ENCODE measurements at places on chromosomes 7 and 10.

GRCh38 chr7:143255564-143255963 lies 7.7 kb upstream of the GSTK1 start:
- DNase-seq = no peak

DNA sequence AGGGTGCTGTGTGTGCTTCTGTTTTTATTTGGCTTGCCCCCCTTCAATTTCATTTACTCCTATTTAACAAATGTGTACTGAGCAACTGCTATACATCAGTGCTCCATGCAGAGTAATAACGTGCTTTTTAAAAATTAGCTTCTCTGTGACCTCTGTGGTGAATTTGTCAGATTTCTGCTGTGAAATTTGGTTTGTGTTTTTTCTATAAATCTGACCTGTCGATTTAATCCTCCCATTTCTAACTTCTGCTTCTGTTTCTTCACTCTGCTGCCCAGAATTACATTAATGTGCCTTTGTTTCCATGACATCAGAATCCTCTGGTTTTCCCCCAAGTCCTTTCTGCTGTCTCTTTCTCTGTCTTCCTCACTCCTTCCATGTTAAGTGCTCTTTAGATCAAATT lies 123.8 kb upstream of the CACNA2D1 start:
- DNase-seq = no peak

GRCh38 chr7:193481-194251 lies 1.3 kb downstream of the FAM20C start:
- no peak for DNase-seq

GRCh38 chr7:29854257-29854938 lies 48.1 kb downstream of the WIPF3 start:
- no peak for DNase-seq

DNA sequence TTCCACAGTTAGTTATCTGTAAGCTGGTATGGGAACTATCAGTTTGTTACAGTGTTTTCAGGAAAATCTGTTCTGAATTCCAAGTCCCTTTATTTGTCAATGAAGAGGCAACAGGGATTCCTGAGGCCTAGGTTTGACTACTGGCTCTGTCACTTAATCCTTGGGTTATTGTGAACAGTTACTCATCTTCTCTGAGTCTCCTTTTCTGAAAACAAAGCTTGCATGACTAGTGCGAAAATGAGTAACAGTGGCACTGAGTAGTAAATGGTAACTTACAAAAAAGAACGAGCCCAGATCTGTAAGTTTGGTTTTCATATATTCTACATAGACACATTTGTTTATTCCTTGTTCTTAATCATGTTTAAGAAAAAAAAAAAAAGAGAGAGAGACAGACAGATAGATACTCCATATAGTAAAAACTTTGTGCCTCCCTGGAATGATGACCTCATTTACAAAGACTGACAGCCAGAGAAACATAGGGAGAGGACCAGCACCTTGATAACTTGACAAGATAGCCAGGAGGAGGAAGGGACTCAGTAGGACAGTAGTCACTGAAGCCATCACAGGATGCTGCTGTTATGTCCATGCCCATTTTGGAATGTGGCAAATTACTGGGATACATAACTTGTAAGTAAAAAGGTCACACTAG lies 1.9 kb downstream of the MRPS33 start:
- no peak for DNase-seq

DNA sequence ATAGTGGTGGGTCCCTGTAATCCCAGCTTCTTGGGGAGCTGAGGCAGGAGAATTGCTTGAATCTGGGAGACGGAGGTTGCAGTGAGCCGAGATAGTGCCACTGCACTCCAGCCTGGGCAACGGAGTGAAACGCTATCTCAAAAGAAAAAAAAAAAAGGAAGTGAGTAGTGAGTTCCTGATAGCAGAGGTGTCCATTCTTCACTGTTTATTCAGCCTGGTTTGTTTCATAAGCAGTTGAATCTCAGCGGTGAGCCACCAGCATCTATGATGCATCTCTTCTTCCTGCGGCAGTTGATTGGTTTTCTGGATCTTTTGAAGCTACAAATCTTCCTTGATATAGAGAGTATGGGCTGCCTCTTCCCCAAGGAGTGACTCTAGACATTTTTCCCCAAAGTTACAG lies 316.1 kb upstream of the MTPN start:
- DNase-seq = no peak

GRCh38 chr7:36151921-36152755 lies 916 bp upstream of the EEPD1 start:
- no peak for DNase-seq

DNA sequence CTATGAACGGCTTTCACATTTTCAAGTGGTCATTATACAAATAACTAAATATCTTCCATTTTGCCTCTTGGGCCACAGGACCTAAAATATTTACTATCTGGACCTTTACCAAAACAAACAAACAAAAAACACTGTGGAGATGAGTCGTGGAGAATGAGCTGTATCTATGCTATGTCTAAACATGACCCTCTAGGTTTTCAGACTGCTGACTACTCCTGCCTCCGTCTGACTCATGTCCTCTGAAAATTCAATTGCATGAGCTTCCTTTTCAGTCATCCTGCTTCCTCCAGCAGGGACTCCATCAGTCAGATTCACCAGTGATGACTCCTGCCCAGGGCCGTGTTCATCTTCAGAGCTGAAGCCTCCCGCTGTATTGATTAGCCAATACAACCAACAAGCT lies 96.8 kb downstream of the COL28A1 start:
- DNase-seq = no peak

GRCh38 chr7:140899883-140900282 lies 24.8 kb downstream of the BRAF start:
- no peak for DNase-seq

GRCh38 chr7:25598765-25599164 lies 370.5 kb upstream of the NPVF start:
- DNase-seq = no peak

GRCh38 chr10:72024596-72024995 lies 60.4 kb downstream of the CHST3 start:
- DNase-seq = no peak

- no peak for DNase-seq
These were observed 332.6 kb upstream of the GHITM start for GRCh38 chr10:83806717-83807116.

DNA sequence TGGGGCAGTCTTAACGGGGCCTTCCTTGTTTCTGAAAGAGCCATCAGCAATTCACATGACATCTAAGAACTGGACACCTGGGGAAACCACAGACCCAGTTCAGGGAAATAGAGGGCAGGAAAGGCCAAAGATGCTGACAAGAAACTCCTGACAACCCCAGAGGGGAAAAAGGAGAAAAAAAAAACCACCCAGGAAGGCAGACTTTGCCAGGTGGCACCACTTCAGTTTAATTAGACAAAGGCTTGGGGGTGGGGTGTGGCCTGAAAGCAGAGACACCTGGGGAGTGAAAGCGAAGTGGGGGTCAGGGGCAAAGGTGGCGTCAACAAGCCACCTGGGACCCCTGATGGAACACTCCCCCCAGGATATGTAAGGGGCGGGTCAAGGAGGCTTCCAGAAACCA lies 53.6 kb downstream of the RAB11FIP2 start:
- no peak for DNase-seq

GRCh38 chr7:157429680-157430224 lies 92.9 kb downstream of the DNAJB6 start:
- DNase-seq = no peak

DNA sequence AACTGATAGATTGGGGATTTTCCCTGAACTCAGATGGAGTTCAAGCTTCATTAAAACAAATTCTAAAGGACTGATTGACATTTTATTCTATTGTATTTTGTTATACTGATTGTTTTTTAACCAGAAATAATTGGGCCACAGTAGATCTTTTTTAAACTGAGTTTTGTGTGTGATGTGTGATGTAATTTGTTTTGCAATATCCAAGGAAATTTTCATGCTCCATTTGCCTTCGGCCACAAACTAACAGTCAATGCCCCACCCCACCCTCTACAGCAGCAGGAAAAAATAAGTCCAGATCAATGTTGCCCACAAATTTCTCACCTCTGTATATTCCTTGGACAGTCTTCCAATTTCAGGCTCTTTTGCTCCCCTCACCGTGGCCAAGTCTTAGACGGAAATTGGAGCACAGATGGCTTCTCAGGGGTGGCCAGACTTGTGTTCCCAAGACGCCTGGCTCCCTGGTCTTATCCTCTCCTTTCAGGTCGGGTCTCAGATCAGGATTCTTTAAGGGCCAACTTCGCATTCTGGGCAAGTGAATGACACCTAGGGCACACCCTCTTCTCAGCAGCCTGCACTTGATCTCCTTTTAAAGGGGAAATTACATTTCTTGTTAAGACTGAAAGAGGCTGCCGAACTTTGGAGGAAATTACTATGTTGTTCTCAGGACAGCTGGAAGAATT lies at the start of gene SVOPL:
Gene SVOPL, minus strand, starts transcription at position 506 of the 680 bp plus-strand sequence. CDS start 22,317 bp downstream, outside the sequence.
- no peak for DNase-seq

GRCh38 chr7:30390736-30391636 lies 87.6 kb downstream of the NOD1 start:
- no peak for DNase-seq

GRCh38 chr7:159107161-159107892 lies 37.3 kb downstream of the VIPR2 start:
- no peak for DNase-seq

DNA sequence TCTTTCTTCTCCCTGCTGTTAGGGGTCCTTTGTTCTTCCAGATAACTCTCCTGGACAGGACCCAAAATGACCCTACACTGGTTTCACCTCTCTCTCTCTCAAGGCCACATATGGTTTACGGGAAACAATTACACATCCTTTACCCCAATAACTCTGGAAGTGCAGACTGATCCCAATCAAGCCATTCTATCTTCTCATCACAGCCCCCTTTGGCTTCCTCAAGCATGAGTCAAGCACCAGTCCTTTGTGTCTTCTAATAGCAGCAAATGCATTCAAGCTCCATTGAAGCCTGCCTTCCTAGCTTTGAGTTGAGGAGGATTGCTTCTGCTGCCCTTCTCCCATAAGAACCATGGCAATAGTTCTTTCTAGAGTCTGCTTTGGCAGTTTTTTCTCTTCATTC lies 20.2 kb downstream of the C10orf67 start:
- DNase-seq = no peak

- DNase-seq = no peak
These were observed 68.9 kb upstream of the INPP5A start for GRCh38 chr10:132468651-132469050.

GRCh38 chr10:49394933-49395740 lies 752 bp downstream of the DRGX start:
- no peak for DNase-seq

GRCh38 chr7:29864656-29865055 lies 58.3 kb downstream of the WIPF3 start:
- DNase-seq = no peak

GRCh38 chr10:26199841-26200240 lies 16.7 kb upstream of the GAD2 start:
- DNase-seq = no peak

- DNase-seq = no peak
These were observed 124.9 kb upstream of the TCERG1L start for GRCh38 chr10:131436458-131436857.

GRCh38 chr10:96407560-96408069 lies 48.8 kb upstream of the OPALIN start:
- no peak for DNase-seq

DNA sequence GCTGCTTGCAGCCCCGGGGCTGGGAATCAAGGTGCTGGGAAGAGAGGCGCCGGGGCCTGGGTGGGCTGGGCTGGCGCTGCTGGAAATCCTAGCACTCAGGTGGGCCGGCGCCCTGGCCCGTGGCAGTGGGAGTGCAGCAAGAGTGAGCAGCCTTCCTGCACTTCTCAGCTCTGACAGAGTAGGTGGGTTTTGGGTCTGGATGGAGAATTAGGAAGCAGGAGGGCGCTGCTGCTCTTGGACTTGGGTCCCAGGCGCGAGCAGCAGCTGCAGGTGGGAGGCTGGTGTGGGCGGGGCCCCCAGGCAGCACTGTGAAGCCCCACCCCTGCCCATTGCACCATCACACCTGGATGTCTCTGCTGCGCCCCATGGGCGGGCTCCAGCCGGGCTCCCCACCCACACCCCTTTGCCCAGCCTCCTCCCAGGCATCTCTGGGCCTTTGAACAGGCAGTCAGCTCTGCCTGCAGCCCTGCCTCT lies 6.0 kb downstream of the BRI3 start:
- DNase-seq = no peak
